ENCODE measurements at places on chromosomes 12 and 14.

DNA sequence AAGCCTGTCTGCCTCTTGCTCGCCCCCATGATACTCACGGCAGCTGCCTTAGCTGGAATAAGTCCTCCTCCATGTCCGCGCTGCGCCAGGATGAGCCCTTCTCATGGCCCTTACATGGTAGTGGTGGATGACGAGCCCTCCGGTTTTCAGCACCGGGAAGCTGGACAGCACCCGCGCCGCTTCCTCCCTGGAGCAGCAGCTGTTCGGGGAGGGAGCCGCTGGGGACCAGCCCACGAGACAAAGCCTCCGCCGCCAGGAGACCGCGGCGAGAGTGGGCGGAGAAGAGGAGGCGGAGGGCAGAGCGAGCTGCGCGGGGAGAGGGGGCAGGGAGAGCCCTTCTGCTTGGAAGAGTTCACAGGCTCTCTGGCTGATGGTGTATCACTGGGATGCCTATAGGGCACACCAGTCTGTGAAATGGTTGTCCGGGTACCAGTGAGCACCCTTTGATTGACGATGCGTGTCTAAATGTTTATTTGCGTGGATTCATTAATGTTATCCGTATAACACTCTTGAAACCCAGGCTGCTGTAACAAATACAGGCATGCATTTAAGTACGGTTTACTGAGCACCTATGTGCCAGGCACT is at the start of gene SVOP:
Gene SVOP, minus strand, starts transcription at position 273 of the 585 bp plus-strand sequence. Its CDS starts 200 bp downstream, at position 73.
- DNase-seq, result peak; percentile 51

DNA sequence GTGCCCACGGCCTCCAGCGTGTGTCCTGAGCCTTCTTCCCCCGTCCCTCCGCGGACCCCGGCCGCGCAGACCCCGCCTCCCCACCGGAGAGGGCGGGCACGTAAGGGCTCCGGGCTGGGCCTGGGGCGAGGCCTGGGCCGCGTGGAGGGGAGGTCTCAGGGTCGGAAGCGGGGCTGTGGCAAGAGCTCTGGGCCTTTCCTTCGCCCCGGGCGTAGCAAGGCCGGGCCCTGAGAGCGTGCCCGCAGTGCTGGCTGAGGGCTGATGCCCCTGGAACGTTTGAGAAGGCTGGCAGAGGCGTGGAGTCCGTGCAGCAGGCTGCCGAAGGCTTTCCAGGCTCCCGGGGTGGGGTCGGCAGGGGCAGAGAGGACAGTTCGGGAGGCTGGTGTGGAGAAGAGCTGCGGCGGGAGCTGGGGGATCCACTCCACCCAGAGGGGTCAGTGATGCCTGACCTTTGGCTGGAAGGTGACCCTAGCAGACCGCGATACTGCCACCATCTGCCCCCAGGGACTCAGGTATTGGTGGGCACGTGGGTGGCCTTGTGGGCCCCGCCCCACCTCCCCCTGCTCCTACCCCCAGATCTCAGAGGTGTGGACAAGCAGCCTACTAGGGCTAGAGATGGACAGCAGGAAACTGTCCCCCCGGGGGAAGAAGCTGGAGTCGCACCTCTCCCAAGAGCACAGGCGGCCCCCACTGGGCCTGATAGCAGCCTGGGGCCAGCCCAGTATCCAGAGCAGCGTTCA is 558 bp downstream of the TEX22 start:
- DNase-seq, result no peak

GRCh38 chr12:32756476-32757066 is 874 bp upstream of the YARS2 start:
- no peak for DNase-seq

GRCh38 chr12:57165741-57166140 is 18.3 kb upstream of the LRP1-AS start:
- no peak for DNase-seq

Data from NCI-H446 treated with DMSO at 0.1 percent for 48 hours (cell line).